IPS DF 19.7 (cell line): ENCODE measurements at places on chromosomes 4 and X.

DNA sequence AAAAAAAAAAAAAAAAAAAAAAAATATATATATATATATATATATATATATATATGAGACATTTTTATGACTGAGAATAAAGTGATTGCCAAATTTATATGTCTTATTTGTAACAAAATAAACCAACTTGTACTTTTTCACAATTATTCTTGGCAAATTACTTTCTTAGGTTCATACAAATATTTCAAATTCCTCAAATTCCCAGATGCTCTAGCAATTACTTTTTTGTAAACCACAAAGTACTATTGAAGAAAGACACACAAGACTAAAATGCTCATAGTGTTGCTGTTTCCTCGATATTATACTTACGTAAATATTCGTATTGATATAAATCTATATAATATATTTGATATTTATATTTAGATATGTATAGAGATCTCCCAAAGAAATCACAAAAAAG lies 390.0 kb downstream of the FAT4 start:
- DNase-seq = no peak

DNA sequence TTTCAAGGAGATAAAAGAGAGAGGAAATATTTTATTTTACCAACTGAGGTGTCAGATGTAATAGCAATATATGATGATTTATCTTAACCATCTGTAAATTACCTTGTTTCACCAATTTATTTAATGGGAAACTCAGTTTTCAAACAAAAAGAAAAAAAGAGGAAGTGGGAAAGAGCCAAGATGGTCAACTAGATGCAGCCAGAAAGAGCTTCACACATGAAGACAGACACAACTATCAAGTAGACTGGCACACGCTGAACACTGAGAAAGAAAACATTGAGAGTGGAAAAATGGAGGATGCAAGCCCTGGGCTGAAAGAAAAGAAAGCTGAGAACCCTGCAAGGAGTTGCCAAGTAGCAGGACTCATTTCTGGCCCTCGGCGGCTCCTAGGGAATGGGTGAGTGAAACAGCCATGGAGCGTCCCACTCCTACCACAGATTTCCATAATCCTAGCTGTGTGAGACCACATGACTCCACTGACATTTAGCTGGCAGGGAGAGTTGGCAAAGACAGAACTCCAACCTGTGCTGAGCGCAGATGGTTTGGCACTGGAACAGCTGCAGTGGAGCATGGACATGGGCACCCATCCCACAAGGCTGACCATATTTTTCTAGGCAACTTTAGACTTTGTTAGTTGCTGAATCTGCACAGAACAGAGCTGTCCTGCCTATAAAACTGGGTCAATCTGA lies 409.3 kb downstream of the FAM47B start:
- no peak for DNase-seq

- no peak for DNase-seq
These were observed 12.5 kb upstream of the OSTC start for GRCh38 chr4:108637856-108638255.

GRCh38 chrX:101460669-101461068 lies 24.6 kb upstream of the ARMCX4 start:
- DNase-seq = no peak

GRCh38 chr4:22897520-22898108 lies 204.9 kb downstream of the GBA3 start:
- DNase-seq = peak; percentile 2

- DNase-seq = no peak
These were observed 26.5 kb downstream of the STIM2 start for GRCh38 chr4:26887143-26887542.

DNA sequence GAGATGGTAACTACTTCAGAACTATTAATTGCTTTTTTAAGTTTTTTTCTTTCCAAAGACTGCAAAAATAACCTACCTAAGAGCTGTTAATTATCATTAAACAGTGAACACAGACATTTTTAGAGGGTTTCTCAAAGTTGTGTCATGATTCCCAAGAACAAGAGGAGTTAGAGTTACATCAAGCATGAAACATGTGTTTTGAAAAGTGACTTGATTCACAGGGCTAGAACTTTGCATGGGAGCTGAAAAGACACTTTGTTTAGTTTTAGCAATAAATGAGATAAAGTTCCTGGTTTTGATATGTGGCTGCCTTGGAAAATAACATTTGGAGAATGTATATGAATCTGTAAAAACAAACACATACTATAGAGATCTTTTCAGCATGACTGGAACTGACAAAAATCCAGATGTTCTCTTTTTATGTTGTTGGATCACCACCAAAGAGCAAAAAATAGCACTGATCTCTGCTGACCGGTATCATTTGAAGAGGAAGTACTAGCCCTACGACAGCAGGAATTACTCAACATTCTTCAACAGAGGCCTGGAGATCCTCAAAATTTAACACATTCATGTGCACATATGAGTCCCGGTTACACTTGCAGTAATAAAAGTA lies 173.0 kb upstream of the PCDH18 start:
- DNase-seq = no peak

- no peak for DNase-seq
These were observed 746.4 kb upstream of the MAGEB2 start for GRCh38 chrX:29468911-29469494.

- no peak for DNase-seq
These were observed 125.3 kb upstream of the GABRG1 start for GRCh38 chr4:46249106-46249505.

GRCh38 chrX:115894087-115894486 lies 276.5 kb upstream of the AGTR2 start:
- DNase-seq = no peak

DNA sequence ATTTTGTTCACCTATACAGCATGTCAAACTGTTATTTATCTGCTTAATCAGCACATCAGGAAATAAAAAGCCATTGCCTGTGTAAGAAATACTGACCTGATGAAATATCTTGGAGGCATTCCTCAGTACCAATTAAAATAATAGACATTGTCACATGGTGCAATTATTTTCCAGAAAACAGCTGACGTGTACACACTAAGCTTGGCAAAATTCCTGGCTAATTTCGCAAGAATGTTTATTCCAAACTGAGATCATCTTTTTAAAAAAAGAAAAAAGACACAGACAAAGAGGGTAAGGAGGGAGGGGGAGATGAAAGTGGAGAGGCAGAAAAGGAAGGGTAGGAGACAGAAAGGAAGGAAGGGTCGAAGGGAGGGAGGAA lies 61.9 kb upstream of the NFKB1 start:
- DNase-seq = no peak

DNA sequence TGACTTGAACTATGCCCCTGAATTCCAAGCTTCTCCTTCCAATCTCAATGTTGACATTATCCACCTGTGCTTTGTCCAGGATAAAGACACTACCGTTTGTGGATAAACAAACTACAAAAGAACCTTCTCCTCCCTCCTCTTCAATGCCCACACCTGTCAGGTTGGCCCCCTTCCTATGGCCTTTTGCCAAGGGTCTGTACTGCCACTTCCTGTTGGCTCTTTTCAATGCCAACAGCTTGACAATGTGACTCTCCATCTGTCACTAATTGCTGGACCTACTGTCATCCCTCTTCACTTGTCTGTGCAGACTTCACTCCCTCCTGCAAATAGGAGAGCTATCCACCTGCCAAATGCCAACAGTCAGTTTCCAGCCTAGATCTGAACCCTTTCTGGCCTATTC lies 35.8 kb upstream of the MID1 start:
- no peak for DNase-seq

DNA sequence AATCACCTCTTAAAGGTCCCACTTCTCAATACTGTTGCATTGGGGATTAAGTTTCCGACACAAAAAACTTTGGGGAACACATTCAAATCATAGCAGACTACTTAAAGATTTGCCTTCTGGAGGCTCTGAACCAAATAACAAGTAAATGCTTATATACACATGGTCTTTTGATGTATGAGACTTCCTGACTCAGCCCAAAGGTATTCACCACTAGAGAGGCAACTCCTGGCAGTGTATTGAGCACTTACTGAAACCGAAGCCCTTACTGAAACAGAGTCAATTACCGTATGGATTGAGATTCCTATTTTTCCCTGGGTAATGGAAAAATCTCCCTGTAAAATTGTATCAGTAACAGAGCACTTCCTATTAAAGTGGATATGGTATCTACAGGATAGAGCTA lies 45.4 kb downstream of the ZCCHC13 start:
- no peak for DNase-seq

GRCh38 chrX:114134465-114134864 lies 449.4 kb upstream of the HTR2C start:
- no peak for DNase-seq

GRCh38 chr4:77172336-77172735 lies 15.3 kb downstream of the CCNG2 start:
- no peak for DNase-seq

DNA sequence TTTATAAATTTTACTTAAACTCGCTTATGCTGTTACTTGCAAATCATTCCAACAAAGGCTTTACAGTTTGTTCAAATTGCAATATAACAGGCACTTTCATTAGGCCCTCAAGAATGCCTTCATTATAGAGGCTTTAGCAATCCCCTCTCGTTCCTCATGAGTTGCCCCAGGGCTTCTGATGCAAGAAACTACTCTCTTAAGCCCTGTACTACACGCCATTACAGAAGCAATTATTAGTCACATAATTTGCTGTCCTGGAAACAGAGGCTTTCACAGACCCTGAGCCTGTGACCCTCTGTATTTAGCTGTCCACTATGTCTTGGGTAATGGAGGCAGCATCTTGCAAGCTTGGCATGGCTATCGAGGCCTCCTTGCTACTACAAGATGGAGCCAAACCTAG lies 965.9 kb upstream of the DIAPH2 start:
- no peak for DNase-seq

DNA sequence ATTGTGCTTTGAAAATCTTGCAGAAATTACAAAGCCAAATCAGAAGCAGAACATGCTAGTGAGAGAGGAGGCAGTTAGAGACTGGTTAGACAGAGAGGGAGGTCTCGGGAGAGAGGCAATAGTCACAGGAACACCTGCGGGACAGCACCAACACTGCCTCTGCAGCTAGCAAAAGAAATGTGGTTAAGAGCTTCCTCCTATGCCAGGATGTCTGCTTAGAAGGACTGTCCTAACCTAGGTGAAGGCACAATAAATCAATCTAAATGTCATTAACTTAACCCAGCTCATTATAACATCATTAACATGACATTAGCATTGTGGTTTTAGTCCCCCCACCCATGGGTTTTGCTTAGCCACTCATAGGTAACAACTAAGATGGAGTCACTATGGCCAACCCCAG lies 726.7 kb downstream of the PCDH18 start:
- no peak for DNase-seq

GRCh38 chr4:147550626-147551246 lies 66.5 kb upstream of the TMEM184C start:
- DNase-seq = no peak

- no peak for DNase-seq
These were observed 16.2 kb downstream of the HPF1 start for GRCh38 chr4:169741569-169741968.

GRCh38 chr4:41939016-41939626 lies 3.9 kb downstream of the TMEM33 start:
- DNase-seq = no peak

DNA sequence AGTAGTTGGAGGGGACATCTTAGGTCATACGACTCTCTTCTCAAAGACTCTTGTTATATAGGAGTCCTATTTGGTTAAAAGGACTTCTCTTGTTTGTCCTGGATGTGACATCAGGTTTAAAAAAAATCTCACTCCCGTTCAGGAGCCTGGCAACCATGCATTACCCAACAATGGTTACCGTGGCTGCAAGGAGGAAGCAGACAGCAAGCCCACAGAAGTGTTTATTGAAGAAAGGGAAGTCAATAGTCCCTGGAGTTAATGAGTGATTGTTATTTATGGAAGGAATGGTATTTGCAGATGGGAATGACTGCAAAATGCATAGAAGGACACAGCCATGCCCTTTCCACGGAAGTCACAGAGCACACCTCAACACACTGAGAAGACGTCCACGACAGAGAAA lies 75.9 kb upstream of the ENPP6 start:
- DNase-seq = no peak

DNA sequence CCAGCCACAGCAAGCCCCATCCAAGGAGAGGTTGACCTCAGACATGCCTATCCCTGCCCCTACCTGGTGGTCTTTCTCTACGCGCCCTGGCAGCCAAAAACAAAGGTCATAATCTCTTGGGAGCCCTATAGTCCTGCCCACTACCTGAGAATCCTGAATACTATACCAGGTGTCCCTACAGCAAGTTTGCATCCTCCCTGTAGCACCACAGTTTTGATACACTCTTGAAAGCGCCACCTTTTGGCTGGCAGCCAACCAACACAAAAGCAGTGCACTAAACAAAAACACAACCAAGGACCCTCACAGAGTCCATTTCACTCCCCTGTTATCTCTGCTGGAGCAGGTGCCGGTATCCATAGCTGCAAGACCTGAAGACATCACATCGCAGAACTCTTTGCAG lies 523.8 kb upstream of the CPEB2 start:
- no peak for DNase-seq

DNA sequence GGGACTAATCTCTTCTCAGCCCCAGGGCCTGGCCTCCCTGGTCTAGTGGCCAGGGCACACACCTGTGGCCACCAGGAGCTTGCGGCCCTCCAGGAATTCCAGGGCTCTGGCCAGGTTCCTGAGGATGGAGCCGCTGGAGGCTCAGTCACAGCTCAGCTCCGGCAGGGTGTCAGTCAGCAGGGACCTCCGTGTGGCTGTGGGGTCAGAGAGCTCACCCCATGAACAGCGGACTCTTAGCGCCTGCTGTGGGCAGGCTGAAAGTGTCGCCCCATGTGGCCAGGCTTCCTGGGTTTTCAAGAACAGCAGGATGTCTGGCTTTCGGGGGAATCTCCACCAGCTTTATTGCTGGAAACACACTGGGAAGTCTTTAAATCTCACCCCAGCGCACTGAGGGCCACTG lies 19.3 kb upstream of the SH3TC1 start:
- DNase-seq = no peak

- no peak for DNase-seq
These were observed 94.7 kb downstream of the TMEM131L start for GRCh38 chr4:153560908-153561307.

DNA sequence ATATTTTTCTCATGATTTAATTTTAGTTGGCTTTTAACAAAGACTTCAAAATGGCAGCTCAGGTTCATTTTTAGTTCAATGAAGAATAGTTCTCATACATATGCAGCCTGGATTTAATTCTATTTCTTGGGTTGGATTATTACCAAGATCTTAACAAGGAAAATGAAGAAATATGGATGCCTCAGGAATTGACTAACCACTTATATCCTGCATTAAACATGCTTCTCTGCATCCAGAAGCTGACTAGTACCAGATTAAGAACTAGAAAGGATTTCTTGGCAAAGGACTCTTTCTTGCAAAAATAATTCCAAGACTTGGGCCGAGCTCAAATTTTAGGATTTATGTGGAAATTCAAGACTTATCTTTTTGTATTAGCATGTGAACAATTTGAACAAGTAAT lies 5.6 kb upstream of the KLHL2 start:
- DNase-seq = no peak

DNA sequence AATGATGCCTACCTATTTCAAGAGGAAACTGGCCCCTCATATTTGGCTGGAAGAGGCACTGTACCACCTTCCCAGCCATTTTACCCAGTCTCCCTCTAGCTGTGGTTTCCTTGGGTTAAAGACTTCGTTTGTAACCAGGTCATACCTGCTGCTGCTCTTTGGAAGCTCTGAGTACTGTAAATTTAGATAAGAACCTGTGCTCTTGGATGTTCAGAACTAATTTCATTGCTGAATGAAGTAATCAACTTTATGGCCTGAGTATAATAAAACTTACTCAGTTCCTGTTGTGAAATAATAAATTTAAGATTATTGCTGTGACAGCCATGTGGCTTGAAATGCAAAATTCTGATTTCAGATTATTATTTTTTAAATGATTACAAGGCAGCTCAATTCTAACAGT lies 12.2 kb downstream of the MTTP start:
- no peak for DNase-seq
